ENCODE measurements at places on chromosomes 16 and 17.
A peak's percentile ranks its signal among the peaks of the same experiment; 100 is the strongest.

GRCh38 chr17:28755486-28755885 lies 11.7 kb downstream of the TRAF4 start:
- DNase-seq = no peak

DNA sequence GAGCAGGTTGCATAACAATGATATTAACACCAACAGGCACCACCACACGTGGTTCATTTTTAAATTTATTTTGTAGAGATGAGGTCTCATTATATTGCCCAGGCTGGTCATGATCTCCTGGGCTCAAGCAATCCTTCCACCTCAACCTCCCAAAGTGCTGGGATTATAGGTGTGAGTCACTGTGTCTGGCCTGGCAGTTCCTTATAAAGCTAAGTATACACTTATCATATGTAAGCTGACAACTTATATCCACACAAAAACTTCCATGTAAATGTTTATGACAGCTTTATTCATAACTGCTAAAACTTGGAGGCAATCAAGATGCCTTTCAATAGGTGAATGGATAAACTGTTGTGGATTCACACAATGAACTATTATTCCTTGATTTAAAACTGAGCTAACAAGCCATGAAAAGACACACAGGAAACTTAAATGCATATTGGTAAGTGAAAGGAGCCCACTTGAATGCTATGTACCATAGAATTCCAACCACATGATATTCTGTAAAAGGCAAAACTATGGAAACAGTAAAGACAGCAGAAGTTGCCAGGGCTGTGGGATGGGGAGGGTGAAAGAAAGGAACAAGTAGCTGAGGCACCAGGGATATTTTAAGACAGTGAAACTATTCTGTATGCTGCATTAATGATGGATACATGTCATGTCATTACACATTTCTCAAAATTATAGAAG lies 156.5 kb upstream of the KCNJ18 start:
- no peak for DNase-seq

- DNase-seq = no peak
These were observed 64.5 kb upstream of the SEC14L1 start for GRCh38 chr17:77076124-77076830.

GRCh38 chr17:55175788-55176427 lies 88.9 kb upstream of the HLF start:
- no peak for DNase-seq

- DNase-seq = no peak
These were observed 21.0 kb downstream of the GLG1 start for GRCh38 chr16:74585846-74586443.

DNA sequence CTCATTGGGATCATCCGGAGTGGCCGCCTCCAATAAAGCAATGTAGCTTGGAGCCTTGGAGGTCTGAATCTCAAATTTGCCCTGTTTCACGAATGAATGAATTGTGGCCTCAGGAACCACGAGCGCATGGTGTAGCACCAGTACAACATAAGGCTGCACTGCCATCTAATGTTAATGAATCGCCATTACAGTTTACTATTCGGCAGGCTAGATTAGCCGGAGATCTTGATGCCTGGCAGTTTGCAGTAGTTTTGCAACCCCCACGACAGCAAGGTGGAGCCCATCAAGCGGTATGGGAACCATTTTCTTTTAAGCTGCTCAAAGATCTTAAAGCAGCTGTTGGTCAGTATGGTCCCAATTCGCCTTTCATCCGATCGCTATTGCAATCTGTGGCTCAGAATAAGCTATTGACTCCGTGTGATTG lies 18.8 kb downstream of the ALOX15B start:
- DNase-seq = peak; percentile 49

DNA sequence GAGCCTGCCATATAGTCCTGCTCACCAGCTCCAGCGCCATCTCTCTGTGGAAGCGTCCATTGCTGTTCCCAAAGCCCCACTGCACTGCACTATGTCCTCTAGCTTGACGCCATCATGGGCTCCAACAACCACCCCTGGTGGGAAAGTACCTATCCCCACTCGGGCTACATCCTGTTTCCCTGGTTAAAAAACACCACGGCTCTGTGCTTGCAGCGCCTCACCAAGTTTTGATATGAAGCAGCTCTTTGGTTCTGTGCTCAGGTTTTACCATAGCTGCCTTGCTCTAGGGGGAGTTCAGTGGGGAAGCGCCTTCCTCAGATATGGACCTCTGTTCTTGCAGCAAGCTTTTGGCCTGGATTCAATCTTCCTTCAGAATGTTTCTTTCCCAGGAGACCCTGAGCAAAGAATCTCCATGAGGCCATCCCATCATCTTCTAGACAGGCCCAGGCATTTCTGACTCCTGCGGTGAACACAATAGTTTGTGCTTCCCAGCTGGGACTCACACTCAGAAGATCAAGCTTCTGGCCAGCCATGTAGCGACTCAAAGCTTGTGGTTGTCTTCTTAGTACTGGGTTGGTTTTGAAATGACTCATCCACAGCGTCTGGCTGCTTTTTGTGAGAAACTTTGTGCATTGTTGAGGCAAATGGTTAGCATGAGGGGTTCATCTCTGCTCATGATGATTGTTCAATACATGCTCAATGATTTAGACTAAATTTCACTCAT lies 39.5 kb downstream of the DYNLRB2 start:
- DNase-seq = peak; percentile 82

DNA sequence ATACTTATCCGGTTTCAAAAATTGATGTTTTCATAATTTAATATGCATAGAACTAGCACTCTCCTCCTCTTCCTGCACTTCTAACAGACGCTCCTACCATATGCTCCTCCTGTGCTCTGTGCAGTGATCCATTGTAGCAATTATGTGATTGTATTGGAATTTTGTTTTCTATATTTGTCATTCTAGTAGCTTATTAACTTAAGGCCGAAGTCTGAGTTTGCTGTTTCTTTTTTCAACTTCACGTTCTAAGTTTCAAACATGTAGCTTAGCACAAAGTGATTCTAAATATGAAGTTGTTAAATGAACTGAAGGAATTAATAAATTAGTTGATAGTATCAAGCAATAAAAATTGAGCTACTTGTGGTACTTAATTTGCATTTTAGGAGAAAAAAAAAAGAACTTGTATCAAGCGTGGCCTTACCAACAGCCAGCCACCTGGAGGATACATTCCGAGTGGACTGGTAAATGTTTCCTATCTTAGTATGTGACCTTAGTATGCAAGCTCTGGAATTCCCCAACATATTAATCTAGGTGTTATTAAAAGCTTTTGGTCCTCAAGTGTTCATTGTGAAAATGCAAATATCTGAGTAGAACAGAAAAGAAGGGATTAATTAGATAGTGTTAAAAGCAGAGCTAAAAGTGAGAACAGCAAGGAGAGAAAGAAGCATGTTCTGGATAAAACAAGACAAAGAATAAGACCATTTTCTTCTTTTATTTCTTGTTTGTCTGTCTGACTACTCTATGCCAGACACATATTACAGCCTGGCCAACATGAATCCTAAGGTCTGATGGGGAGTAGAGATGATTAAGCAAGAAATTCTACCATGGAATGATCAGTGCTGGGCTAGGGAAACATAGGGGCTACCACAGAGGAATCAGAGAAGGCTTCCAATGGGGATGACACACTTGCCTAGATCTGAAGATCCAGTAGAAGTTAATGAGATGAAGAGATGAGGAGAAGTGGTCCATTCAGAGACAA lies 290.4 kb upstream of the MON1B start:
- DNase-seq = no peak

GRCh38 chr17:12047681-12048376 lies 27.2 kb downstream of the MAP2K4 start:
- no peak for DNase-seq

- no peak for DNase-seq
These were observed 40.6 kb upstream of the HOXB13 start for GRCh38 chr17:48769009-48769675.

DNA sequence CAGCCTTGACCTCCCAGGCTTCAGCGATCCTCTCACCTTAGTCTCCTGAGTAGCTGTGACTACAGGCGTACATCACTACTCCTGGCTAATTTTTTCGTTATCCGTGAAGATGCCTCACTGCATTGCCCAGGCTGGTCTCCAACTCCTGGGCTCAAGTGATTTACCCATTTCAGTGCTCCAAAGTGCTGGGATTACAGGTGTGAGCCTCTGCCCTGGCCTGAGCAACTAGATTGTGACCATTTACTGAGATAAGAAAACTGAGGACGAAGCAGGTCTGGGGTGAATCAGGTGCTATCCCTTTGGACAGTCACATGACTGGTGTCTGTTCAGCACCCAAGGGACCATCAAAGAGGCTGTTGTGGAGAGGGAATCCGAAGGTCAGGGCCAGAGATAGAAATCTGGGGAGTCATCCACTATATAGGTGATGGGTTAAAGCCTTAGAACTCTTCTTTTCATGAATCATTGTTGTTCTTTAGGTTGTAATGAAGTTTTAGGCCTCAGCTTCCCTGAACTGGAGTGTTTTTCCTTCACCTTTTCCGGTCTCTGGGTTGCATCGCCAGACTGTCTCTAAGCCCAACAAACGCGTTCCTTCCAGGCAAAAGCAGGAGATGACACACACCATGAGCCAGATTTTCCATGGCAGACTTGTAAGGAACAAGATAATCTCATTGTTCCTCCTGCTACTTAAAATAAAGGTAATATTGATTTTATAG lies 62.5 kb downstream of the FTO start:
- no peak for DNase-seq

- no peak for DNase-seq
These were observed 92.8 kb upstream of the ZNF469 start for GRCh38 chr16:88289968-88290401.

DNA sequence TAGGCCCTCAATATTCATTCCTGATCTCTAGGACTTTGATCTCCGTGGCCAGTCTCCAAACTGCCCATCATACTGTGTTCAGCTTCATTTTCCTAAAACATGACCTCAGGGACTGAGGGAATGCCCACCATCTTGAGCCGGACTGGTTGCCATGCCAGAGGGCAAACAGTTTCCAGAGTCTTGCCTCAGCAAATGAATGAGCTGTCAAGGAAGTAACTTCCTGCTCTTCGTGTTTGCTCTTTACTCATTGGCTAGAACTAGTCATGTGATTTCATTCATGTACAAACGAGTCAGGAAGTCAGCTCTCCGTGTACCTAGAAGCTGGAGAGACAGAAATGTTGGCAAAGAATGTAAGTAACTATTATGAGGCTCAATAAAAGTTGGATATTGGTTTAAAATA lies 50.2 kb downstream of the ANKFN1 start:
- DNase-seq = no peak

- no peak for DNase-seq
These were observed 19.7 kb downstream of the C16orf74 start for GRCh38 chr16:85731179-85731578.

- no peak for DNase-seq
These were observed 38.7 kb upstream of the CACNG3 start for GRCh38 chr16:24217461-24217860.

GRCh38 chr17:28763137-28763799 lies 19.5 kb downstream of the TRAF4 start:
- DNase-seq = no peak

DNA sequence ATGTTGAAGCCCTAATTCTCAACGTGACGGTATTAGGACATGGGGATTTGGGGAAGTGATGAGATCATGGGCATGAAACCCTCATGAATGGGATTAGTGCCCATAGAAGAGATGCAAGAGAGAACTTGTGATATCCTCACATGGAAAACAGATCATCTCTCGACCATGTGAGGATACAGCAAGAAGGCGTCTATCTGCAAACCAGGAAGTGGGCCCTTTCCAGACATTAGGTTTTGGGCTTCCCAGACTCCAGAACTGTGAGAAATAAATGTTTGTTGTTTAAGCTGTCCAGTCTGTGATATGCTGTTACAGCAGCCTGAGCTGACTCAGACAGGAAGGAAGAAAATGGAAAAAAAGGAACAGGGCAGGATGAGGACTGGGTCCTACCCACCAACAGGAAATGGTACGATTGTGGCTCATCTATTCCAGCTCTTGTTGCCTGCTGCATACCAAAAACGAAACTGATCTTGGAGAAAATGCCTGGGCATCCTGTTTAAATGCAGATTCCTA lies 21.9 kb upstream of the SSTR2 start:
- peak; percentile 32 for DNase-seq

All from activated CD4-positive, alpha-beta T cell treated with anti-CD3 and anti-CD28 coated beads for 48 hours (primary cell).